ENCODE measurements at places on chromosomes 13 and 19. TPM values are rescaled to one million over a fixed set of nuclear protein-coding genes. Genes with fewer than 3 reads are reported as not detected.
A peak's percentile ranks its signal among the peaks of the same experiment; 100 is the strongest.

DNA sequence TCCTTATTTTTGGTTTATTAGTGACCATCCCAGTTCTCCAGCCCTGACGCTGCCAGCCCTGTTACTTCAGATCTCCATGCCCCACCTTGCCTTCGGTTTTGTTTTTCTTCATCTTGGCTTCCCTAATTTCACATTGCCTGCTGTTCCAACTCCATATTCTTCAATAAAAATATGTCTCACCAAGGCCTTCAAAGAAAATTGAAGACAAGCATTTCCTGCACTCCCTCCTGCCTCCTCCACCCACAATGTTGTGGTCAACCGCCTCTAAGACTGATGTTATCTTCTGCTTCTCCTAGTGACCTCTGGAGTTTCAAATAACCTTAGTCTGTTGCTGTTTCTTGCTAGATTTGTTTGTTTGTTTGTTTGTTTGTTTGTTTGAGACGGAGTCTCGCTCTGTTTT is 14.6 kb downstream of the PLD3 start:
- DNase-seq, result no peak

DNA sequence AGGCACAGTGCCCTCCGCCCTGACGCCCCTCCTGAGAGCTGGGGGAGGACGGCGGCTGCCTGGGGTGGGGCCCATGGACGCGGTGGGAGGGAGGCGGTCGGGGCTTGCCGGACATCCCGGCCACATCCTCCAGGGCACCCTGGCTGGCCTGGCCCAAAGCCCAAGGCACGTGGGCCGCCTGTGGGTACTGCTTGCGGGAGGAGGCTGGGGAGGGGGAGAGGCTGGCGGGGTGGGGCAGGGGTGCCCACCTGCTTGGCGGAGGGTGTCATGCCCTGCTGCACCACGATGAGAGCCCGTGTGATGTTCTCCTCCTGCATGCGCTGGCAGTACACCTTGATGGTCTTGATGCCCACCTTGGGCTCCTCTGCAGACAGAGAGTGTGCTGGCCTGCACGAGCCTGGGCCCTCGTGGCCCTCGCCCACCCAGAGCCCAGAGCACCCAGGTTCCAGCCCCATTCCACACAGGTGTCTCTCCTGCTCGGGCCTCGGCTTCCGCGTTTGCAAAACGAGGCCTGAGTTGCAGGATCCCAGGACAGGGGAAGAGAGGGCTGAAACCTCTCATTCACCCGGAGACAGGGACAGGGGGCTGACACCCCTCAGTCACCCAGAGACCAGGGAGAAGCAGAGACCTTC is 3.5 kb downstream of the POLR2E start:
- no peak for DNase-seq

DNA sequence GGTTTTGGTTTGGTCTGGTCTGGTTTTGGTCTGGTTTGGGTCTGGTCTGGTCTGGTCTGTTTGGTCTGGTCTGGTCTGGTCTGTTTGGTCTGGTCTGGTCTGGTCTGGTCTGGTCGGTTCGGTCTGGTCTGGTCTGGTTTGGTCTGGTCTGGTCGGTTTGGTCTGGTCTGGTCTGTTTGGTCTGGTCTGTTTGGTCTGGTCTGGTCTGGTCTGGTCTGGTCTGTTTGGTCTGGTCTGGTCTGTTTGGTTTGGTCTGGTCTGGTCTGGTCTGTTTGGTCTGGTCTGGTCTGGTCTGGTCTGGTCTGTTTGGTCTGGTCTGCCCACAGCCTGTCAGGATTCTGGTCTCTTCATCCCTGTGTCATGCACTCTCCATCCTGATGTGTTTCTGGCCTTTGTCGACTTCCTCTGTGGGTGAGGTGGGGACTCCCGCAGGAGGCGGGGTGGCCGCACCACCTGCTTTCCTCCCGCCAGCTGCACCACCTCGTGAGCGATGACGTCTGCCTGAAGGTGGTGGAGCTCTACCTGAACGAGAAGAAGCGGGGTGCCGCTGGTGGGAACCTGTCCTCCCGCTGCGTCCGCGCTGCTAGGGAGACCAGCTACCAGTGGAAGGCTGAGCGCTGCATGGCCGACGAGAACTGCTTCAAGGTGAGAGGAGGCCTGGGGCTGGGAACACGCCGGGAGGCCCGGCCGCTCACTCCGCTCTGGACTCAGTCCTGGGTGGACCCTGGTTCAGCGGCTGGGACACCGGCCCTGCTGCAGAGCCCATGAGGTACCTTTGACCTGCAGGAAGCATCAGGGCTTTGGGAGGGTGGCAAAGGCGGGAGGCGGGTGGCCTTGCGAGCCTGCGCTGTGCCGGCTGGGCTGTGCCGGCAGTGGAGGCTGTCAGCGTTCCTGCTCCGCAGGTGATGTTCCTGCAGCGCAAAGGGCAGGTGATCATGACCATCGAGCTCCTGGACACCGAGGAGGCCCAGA is 12.9 kb upstream of the F2RL3 start:
- DNase-seq, result no peak

- no peak for DNase-seq
These were observed at the start of gene CTXN1 for GRCh38 chr19:7926021-7926726. TSS of gene CTXN1 (minus strand) at chr19:7926135. CDS start at chr19:7925538, 597 bp downstream.

DNA sequence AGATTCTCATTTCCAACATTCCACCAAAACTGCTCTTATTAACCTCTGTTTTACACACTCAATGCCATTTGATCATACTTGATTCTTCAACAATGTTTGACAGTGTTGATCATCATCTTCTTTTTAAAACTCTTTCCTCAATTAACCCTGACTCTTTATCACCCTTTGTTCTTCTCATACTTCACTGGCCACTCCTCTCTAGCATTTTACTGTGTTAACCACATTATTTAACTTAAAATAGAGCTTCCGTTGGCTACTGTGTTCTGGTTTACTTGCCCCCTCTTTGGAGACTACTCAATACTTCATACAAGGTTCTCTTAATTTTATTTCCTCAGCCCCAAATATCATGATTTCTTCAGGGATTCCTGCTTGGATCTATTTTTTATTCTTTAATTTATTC is 121.1 kb upstream of the SPRY2 start:
- no peak for DNase-seq

- no peak for DNase-seq
These were observed 65.1 kb upstream of the UBAC2 start for GRCh38 chr13:99135591-99135990.

DNA sequence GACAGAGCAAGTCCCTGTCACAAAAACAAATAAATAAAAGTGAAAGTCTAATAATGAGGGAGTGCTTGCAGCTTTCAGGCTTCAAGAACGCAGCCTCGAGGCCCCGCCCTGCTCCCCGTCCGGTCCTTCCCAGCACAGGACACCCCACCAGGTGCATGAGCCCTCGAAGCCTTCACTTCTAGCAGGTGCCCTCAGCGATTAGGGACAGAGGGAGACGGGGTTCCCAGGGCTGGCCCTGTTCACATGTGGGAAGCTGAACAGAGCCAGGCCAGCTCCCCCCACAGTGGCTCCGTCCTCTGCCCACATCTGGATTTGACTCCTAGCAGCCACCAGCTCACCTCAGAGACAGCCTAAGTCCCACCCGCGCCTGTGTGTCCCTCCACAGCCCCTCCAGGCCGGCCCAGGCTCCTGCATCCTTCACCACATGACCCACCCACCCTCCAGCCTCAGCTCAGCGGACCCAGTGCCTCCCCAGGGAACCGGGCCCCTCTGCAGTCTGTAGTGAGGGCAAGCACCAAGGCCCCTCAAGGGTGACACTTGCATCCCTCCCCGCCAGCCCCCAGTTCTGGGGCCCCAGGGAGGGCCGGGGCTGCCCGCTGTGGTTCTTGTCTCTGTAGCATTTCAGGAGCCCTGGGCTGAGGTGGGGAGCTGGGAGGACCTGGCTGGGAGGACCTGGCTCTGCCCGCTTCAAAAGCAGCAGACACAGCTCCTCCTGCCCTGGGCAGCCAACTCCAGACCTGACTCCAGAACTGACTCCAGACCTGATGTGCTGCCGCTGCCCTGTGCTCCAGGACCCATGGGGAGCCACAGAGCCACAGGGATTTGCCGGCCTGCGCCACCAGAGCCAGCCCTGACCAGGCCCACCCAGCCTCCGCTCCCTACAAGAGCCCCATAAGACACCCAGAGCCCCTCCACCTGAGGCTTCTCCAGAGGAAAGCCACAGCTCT is 27.2 kb downstream of the GPX4 start:
- no peak for DNase-seq

DNA sequence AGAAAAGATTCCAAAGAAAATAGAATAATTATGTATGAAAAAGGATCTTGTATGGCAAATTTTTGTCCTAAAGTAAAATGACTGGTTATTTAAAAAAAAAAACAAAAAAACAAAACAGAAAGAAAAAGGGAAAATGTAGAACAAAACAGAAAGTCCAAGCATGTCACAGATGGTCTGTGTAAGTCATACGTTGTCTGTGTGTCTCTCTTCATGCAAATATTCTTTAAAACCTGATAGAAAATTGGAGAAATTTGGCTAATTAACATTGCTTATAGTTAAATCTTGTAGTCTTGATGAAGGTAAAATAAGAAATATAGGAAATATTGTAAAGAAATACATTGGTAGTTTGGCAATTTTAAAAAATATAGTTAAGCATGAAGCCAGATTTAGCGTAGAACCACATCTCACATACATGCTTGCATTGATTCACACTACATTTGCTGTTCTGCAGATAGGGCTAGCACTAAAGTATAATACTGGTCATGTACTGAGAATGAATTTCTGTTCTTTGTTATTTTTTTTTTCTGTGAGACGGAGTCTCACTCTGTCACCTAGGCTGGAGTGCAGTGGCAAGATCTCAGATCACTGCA is 58.4 kb downstream of the SPRYD7 start:
- DNase-seq, result no peak

IRGC gene
- not detected for total RNA-seq

- no peak for DNase-seq
These were observed 246.1 kb downstream of the KCNRG start for GRCh38 chr13:50261130-50261901.

- no peak for DNase-seq
These were observed at the start of gene FFAR3 for GRCh38 chr19:35357867-35358573. TSS of gene FFAR3 (plus strand) at chr19:35358460. CDS start at chr19:35358891, 431 bp downstream.

- no peak for DNase-seq
These were observed 376.7 kb downstream of the LIG4 start for GRCh38 chr13:107838588-107839161.

- DNase-seq, result peak; percentile 20
These were observed 427 bp downstream of the RTBDN start for GRCh38 chr19:12833738-12834565.

DNA sequence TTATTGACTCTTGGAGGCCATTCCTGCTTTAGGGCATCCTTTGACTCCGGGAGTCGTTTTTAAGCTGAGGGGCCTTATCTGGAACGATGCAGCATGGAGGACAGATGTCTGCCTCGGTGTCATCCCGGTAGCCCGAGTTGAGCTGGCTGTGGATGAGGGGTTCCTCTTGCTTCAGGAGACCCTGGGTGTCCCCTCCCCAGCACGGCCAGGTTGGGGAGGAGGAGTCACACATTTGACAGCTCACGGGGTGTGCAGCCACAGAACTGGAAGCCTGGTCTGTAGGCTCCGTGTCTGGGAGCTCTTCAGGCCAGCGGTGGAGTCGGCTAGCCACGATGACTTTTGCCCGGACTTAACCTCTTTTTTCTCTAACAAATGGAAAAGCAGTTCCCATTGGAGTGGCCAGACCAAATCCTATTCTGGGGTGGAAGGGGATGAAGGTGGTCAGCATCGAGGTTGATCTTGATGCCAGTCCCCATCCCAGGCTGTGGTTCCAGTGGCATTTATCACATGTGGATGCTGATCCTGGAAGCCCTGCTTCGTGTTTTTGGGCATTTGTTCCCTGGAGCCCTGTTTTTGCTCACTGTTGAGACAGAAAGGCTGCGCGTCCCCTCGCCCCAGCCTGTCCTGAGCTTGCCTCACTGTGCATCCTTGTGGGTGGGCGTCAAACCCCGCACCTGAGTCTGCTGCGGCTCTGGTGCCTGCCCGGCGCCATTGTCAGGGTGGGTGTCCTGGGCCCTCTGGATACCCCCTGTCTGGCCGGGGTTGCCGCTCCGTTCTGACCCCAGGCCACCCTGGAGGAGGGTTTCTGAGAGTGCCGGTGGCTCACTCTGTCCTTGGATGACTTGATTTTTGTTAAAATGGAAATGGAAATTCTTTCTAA is 12.0 kb downstream of the TFDP1 start:
- DNase-seq, result no peak

RNF113B gene
- total RNA-seq, result not detected

DNA sequence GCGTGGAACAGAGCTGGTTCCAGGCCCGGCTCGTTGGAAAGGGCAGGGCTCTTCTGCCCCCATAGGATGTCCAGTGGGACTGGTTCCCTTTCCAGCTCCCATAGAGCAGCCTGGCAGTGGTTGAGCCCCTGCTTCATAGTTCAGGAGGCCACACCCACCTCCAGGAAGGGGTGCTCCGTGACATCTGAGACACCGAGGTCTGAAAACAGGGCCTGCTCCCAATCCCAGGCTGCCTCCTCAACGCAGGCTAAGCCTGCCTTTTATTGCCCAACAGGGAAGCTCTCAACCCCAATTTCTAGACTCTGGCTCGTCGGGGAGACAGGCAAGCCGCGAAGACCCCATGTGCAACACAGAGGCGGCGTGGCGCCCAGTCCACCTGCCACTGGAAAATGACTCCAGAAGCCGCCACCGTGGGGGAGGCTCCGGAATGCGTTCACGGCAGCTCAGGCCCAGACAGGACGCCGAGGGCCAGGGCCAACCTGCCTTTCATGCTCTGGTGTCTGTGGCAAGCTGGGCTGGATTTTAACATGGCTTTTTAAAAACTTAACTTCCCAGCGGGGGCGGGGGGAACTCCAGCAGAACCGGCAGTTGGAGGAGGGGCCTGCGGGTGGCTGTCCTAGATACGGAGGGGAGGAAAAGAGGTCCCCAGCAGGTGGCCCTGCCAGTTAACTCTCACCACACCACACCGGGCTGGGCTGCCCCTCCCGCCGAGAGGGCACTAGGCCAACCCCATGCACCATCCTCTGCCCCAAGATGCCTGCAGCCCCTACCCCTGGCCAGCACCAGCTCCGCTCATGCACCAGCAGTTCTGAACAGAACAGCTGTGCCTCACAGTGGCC is 17.9 kb upstream of the TINCR start:
- DNase-seq, result no peak

All from NCI-H460 (cell line).